ENCODE measurements at places on chromosomes 16 and 17.
A peak's percentile ranks its signal among the peaks of the same experiment; 100 is the strongest.

GRCh38 chr17:75652934-75653549 lies 13.9 kb downstream of the RECQL5 start:
- peak; percentile 65 for DNase-seq

- no peak for DNase-seq
Observed at GRCh38 chr17:49123061-49123460, 9.5 kb upstream of the B4GALNT2 start.

DNA sequence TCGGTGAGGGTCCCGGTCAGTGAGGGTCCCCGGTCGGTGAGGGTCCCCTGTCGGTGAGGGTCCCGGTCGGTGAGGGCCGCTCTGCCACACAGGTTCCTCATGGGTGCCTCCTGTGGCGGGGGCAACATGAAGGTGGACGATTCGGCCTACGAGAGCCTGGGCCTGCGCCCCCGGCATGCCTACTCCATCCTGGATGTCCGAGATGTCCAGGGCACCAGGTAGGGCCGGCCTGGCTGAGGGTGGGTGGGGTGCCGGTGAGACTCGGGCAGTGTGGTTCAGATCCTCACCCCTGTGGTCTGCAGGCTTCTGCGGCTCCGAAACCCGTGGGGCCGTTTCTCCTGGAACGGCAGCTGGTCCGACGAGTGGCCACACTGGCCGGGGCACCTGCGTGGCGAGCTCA lies 9.0 kb upstream of the PRR35 start:
- DNase-seq: no peak

DNA sequence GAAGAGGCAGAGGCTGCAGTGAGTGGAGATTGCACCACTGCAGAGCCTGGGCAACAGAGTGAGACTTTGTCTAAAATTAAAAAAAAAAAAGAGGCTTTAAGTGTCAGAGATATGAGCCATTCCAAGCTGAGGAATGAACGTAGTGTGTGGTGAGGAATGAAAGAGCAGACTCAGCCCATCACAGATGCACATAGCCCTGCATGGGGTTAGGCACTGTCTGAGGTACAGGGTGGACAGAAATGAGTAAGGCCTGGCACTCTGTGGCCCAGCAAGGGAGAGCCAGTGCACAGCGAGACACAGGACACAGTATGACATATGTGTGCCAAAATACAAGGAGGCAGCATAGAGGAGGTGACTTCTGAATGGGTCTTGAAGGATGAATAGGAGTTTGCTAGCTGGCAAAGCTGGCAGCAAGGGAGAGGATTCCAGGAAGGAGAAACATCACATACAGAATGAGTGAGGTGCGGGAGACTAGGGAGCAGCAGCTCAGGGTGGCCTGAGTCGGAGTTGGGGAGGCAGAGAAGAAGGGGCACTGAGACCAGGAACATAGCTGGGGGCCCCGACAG lies 8.7 kb upstream of the ZNF469 start:
- no peak for DNase-seq

GRCh38 chr16:24876231-24876630 lies 30.5 kb downstream of the SLC5A11 start:
- DNase-seq: no peak

- no peak for DNase-seq
Observed at GRCh38 chr16:55203570-55203969, 120.4 kb upstream of the IRX6 start.

- DNase-seq: no peak
Observed at GRCh38 chr17:59800530-59800942, 92.2 kb downstream of the TUBD1 start.
